Thymus (tissue), 14 donors: ENCODE measurements at places on chromosomes 16 and 17. TPM values are rescaled to one million over a fixed set of nuclear protein-coding genes. Genes with fewer than 3 reads are reported as not detected.

DNA sequence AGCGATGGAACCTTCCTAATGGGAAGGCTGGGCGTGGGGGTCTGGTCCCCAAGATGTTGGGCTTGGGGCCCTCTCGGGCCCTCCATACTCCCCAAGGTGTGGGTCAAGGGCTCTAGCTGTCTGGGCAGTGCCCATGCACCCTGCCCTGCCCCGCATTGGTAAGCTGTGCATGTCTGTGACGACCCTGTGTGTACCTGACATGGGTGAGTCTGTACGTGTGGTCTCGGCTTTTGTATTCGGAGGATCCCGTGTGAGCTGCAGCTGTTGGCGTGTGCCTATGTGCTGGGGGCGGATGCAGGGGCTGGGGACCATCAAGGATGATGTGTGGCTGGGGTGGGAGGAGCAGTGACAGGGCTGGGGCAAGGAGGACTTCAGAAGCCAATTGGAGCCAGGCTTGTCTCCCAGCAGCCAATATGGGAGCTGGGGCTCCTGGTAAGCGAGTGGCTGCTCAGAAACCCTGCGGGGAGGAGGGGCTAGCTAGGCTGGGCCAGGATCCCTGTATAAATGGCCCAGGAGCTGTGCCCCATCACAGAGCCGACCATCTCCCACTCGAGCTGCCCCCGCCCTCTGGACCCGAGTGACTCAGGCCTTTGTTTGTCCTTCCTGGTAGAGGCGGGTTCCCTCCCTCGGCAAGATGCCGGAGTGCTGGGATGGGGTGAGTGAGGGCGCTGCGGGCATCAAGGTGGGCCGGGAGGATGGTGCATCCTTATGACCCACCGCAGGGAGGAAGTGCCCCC, at the start of gene NDRG4:
Gene NDRG4 (plus strand): TSS at position 529 of the 737 bp plus-strand sequence. CDS start 106 bp downstream, at position 635.
- no peak within 1 kb of the TSS for H3K27ac ChIP-seq
- peak; percentile 66 for DNase-seq
- H3K4me3 ChIP-seq = peak within 1 kb of the TSS; percentile 39
- H3K36me3 ChIP-seq = no peaks in the 10 kb centered on the region
- peaks cover 9% of the 10 kb centered on the region for H3K27me3 ChIP-seq

GRCh38 chr16:19994466-19995170, 79.1 kb downstream of the GPR139 start:
- no peaks in the 10 kb centered on the region for H3K4me1 ChIP-seq
- DNase-seq = no peak
- no peak overlapping the region for H3K27ac ChIP-seq
- no peaks in the 10 kb centered on the region for H3K36me3 ChIP-seq
- no peak overlapping the region for H3K4me3 ChIP-seq

DNA sequence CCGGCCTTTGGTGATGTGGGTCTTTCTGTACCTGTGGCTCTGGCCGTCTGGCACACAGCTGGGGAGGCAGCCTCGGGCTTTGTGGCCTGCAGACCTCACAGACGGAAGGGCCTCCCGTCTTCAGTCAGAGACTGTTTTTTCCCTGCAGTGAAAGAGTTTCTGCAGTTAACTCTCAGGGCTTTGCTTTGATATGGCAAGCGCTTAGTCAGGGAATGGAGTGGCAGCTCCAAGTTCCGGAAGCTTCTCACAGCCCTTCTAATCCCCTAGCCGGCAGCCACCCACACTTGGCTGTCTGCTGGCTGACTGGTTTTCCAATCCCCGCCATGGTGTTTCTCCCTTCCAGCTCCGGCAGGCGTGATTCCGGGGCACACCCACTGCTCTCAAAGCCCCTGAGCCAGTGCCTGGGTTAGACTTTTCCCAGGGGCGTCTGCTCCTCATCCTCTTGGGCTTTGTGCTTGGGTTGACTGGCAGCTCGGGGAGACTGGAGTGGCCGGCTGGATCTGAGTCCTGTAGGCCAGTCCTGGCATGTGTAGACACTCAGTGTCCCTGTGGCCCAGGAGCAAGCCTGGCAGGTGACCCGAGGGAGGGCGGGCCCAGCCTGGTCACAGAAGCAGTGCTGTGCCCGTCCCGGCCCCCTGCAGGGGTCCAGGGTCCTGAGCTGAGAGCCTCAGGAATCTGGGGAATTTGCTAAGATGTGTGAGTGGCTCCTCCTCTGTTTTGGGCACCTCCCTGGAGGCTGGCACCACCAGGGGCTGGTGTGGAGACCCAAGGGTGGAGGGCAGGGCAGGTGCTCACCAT, 29.9 kb downstream of the BAIAP2 start:
- no peaks in the 10 kb centered on the region for H3K27me3 ChIP-seq
- H3K36me3 ChIP-seq = no peaks in the 10 kb centered on the region
- no peak overlapping the region for H3K27ac ChIP-seq
- H3K4me1 ChIP-seq = peaks cover 47% of the 10 kb centered on the region

GRCh38 chr16:66049865-66050264, 316.6 kb upstream of the CDH5 start:
- H3K27ac ChIP-seq = no peak overlapping the region
- no peaks in the 10 kb centered on the region for H3K36me3 ChIP-seq
- no peak for DNase-seq
- H3K4me3 ChIP-seq = no peak overlapping the region

DNA sequence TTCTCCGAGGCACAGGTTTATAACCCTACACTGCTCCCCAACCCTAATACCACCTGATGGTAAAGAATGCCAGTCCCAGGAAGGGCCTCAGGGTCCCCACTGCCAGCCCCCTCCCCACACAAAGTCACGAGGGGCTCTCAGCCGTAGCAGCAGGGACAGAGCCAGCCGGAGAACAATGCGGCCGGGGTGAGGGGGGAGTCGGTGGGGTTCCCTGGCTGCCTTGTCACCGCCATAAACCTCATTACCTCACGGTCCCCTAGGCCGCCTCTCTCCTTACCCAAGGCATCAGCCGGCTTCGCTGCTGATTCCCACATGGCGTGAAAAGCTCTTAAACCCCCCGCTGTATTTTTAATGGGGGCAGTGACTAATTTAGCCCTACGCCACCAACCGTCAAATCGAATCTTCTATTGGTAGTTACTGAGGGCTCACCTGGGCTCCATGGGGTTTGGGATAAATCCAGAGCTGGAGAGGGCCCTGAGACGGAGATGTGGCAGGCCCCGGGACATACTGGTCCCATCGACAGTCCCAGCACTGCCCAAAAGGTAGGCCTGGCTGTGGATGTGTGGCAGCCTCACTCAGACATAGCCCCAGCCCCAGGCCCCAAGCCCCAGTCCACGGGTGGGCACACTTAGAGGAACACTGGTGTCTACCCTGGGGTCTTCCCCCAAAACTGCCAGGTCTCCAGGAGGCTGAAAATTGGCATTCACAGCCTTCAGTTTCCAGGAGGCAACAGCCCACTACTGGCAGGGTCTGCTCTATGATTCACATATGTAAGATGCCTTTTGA, 115.3 kb downstream of the C16orf78 start:
- no peak overlapping the region for H3K27ac ChIP-seq
- peaks cover 2% of the 10 kb centered on the region for H3K27me3 ChIP-seq
- no peak for DNase-seq
- no peaks in the 10 kb centered on the region for H3K36me3 ChIP-seq

Gene EFNB3
- total RNA-seq = 0.52 TPM

GRCh38 chr17:71726341-71726740, 394.5 kb upstream of the SOX9 start:
- no peaks in the 10 kb centered on the region for H3K27me3 ChIP-seq
- H3K36me3 ChIP-seq = no peaks in the 10 kb centered on the region
- no peaks in the 10 kb centered on the region for H3K4me1 ChIP-seq
- DNase-seq = no peak

DNA sequence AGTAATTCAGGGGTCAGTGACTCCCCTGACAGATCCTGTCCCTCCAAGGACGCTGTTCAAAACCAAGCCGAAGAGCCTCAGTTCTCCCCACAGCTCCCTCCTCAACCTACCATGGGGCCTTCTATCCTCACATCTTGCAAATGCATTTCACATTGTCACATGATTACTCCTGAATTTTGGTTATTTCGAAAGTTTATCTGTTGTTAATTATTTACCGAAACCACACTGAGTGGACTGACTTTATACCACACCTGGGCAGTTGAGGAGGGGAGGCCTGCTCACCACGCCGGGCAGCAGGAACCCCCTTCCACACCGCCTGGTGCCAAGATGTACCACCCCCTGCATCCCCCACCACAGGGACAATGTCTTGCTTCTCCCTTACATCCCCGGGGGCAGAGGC, 4.7 kb downstream of the TIMP2 start:
- peaks cover 55% of the 10 kb centered on the region for H3K4me1 ChIP-seq
- H3K27ac ChIP-seq = peak overlapping the region; percentile 65
- H3K27me3 ChIP-seq = peaks cover under 1% of the 10 kb centered on the region
- H3K4me3 ChIP-seq = no peak overlapping the region
- H3K36me3 ChIP-seq = peaks cover 27% of the 10 kb centered on the region

GRCh38 chr16:57916735-57917438, 54.0 kb downstream of the CNGB1 start:
- H3K27ac ChIP-seq = no peak overlapping the region
- peaks cover 4% of the 10 kb centered on the region for H3K27me3 ChIP-seq
- no peaks in the 10 kb centered on the region for H3K4me1 ChIP-seq
- DNase-seq = no peak

- H3K36me3 ChIP-seq = no peaks in the 10 kb centered on the region
- no peaks in the 10 kb centered on the region for H3K27me3 ChIP-seq
- H3K4me3 ChIP-seq = no peak overlapping the region
- DNase-seq = no peak
- no peaks in the 10 kb centered on the region for H3K4me1 ChIP-seq
Measured at GRCh38 chr16:71618429-71618828, 7.6 kb upstream of the MARVELD3 start.
